ENCODE measurements at places on chromosomes 4 and X.

GRCh38 chr4:94208266-94208665 lies 601 bp downstream of the SMARCAD1 start:
- peak overlapping the region; percentile 97 for H3K4me3 ChIP-seq
- peak overlapping the region; percentile 98 for H3K27ac ChIP-seq
- no peak for DNase-seq
- H3K36me3 ChIP-seq: peaks cover 19% of the 10 kb centered on the region
- H3K4me1 ChIP-seq: peaks cover 8% of the 10 kb centered on the region
- H3K27me3 ChIP-seq: no peaks in the 10 kb centered on the region

DNA sequence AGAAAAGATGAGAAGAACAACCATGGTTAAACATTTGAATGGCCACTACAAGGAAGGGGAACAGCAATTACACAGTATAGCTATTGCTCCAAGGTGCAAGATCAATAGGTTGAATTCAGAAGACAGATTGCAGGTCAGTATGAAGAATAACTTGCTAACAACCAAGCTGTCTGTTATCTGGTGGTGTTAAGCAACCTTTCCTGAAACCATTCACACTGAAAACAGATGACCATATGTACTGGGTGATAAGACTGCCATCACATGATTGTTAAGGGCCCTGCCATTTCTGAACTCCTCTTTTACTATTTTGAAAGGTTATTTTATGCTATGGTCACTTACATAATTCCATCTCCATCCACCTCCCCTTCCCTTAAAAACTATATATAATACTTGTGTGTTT lies 6.8 kb downstream of the GABRA3 start:
- no peak overlapping the region for H3K4me3 ChIP-seq
- H3K36me3 ChIP-seq: no peaks in the 10 kb centered on the region
- no peak overlapping the region for H3K27ac ChIP-seq
- no peaks in the 10 kb centered on the region for H3K4me1 ChIP-seq
- no peaks in the 10 kb centered on the region for H3K27me3 ChIP-seq
- no peak for DNase-seq

GRCh38 chrX:19343085-19343534 lies 617 bp upstream of the PDHA1 start:
- no peak for DNase-seq
- peak overlapping the region; percentile 79 for H3K27ac ChIP-seq
- peaks cover 14% of the 10 kb centered on the region for H3K36me3 ChIP-seq
- H3K4me1 ChIP-seq: peaks cover 17% of the 10 kb centered on the region
- no peaks in the 10 kb centered on the region for H3K27me3 ChIP-seq

- H3K4me1 ChIP-seq: no peaks in the 10 kb centered on the region
- no peaks in the 10 kb centered on the region for H3K36me3 ChIP-seq
- H3K4me3 ChIP-seq: no peak overlapping the region
These were observed 57.5 kb downstream of the MTM1 start for GRCh38 chrX:150625875-150626274.

- DNase-seq: no peak
- H3K36me3 ChIP-seq: no peaks in the 10 kb centered on the region
- no peak overlapping the region for H3K27ac ChIP-seq
- no peaks in the 10 kb centered on the region for H3K4me1 ChIP-seq
- no peak overlapping the region for H3K4me3 ChIP-seq
These were observed 177.4 kb downstream of the COL25A1 start for GRCh38 chr4:109125084-109125483.

DNA sequence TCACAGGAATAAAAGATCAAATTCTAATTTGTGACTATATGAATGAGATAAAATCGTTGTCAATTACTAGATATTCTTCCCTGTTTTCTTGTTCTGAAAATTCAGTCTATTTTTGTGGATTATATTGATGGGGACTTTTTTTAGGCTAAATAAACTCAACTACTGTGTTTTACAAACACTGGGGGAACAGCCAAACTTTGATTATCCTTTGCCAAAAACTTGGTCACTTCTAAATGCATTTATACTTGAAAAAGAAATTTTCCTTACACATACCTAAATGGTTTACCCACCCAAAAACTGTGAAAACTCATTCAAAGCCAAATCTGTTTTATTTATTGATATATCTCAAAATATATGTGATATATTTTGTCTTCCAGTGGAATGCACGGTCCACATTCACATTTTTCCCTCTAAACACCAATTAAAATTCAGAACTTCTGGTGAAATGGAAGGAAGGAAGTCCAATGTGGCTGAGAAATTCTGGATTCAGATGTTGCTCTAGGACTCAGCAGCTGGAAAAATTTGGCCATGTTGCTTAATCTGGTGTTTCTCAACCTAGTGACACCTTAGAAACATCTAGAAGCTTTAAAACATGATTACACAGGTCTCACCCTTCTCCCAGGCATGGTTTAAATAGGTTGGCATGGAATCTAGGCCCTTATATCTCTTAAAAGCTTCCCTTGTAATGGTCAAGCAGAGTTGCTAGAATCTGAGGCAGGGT lies 28.6 kb upstream of the ARHGAP24 start:
- H3K4me1 ChIP-seq: no peaks in the 10 kb centered on the region
- H3K4me3 ChIP-seq: no peak overlapping the region
- no peak for DNase-seq
- no peak overlapping the region for H3K27ac ChIP-seq
- H3K36me3 ChIP-seq: no peaks in the 10 kb centered on the region

DNA sequence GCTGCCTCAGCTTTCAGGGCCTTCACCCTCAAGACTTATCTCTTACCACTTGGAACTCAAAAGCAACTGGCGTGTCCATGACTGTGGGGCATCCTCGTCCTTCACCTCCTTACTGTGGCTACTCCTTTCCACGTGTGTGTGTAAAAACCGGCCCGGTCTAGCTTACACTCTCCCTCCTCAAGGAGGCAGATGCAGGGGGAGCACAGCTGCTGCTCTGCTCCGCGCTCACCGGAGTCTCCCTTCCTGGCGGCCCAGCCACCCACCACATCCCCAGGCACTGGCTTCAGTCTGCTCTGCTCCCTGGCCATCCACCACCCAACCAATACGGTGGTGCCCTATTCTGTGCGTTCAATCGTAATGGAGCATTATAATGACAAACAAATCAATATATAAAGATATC lies 8.3 kb downstream of the RNF212 start:
- DNase-seq: no peak
- H3K4me1 ChIP-seq: peaks cover 8% of the 10 kb centered on the region
- H3K27ac ChIP-seq: no peak overlapping the region
- peaks cover 4% of the 10 kb centered on the region for H3K36me3 ChIP-seq

DNA sequence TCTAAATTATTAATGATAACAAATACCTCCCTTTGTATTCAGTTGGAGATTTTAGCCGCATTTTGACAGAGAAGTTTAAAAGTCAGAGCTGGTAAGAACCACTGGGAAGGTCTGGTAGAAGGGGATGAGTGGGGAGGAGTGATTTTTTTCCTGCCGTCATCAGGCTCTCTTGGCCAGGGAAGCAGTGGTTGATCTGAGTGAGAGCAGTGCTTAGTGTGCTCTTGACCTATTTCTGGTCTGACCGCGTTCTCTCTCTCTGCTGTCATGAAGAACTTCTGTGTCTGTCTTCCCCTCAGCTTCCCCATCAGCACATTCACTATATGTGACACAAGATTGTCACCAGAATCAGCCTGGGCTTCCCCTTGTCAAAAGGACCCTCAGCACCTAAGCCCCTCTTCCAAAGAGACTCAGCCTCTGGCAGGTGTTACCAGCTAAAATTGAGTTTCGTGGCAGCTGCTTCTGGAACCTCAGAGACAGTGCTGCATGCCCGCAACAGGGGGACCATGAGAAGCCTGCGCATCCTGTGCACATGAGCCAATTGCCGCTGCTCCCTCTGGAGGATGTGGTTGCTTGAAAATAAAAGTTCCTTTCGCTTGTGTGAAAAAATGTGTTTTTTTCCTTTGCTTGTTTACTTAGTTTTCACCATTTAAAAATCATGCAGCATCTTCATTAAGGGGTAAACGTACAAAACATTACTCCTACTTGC lies 268.9 kb downstream of the C4orf33 start:
- H3K27ac ChIP-seq: no peak overlapping the region
- no peak overlapping the region for H3K4me3 ChIP-seq
- no peak for DNase-seq
- H3K27me3 ChIP-seq: peaks cover 13% of the 10 kb centered on the region

GRCh38 chr4:20042769-20043168 lies 208.9 kb upstream of the SLIT2 start:
- H3K4me1 ChIP-seq: peaks cover 5% of the 10 kb centered on the region
- no peak for DNase-seq
- H3K27ac ChIP-seq: no peak overlapping the region
- no peak overlapping the region for H3K4me3 ChIP-seq

GRCh38 chrX:7090641-7091040 lies 56.9 kb upstream of the STS start:
- H3K4me3 ChIP-seq: no peak overlapping the region
- peaks cover 22% of the 10 kb centered on the region for H3K4me1 ChIP-seq
- H3K36me3 ChIP-seq: no peaks in the 10 kb centered on the region
- no peaks in the 10 kb centered on the region for H3K27me3 ChIP-seq

- no peaks in the 10 kb centered on the region for H3K27me3 ChIP-seq
- H3K4me1 ChIP-seq: peaks cover 24% of the 10 kb centered on the region
- H3K27ac ChIP-seq: no peak overlapping the region
- peaks cover 57% of the 10 kb centered on the region for H3K36me3 ChIP-seq
- H3K4me3 ChIP-seq: no peak overlapping the region
These were observed 103.5 kb downstream of the SLC34A2 start for GRCh38 chr4:25759101-25759500.

GRCh38 chrX:64975989-64976672 lies at the start of gene ZC4H2:
Gene ZC4H2 (minus strand): TSS chrX:64976450. CDS start chrX:64976377, 73 bp downstream.
- H3K4me1 ChIP-seq: no peaks in the 10 kb centered on the region
- no peaks in the 10 kb centered on the region for H3K27me3 ChIP-seq
- no peak within 1 kb of the TSS for H3K27ac ChIP-seq

DNA sequence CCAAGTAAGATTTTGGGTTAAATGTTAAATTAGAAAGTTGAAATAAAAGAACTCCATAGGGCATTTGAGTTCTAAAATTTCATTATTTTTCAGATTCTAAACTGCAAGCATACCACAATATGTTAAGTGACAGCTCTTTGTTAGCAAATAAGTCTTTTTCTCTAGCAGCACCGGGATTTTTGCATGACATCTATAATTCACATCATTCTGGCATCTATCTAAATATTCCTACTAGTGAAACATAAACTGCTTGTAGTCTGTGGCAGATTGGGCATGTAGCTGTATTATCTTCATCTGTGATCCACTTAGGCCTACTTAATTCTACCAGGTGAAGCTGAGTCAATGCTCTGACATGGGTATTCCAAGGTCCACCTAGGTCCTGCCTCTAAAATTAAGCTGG lies 32.1 kb upstream of the KLHL13 start:
- H3K4me3 ChIP-seq: no peak overlapping the region
- no peaks in the 10 kb centered on the region for H3K27me3 ChIP-seq
- no peaks in the 10 kb centered on the region for H3K36me3 ChIP-seq
- no peak overlapping the region for H3K27ac ChIP-seq
- no peak for DNase-seq

DNA sequence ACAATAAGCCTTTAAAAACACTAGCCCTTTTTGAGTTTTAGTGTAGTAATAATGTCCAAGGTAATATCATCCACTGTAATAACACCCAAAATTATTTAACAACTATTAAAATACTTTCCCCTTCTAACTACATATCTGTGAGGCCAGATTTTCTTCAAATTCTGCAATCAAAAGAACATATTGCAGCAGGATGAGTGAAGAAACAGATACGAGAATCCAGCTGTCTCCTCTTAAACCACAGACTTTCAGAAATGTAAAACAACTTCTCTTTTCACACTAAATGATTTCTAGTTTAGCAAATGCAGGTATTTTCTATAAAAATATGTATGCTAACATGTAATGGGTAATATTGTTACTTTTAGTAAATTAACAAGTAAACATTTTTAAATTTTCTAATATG lies 148.9 kb downstream of the PRDM5 start:
- H3K4me3 ChIP-seq: no peak overlapping the region
- no peak for DNase-seq
- H3K27me3 ChIP-seq: no peaks in the 10 kb centered on the region
- H3K4me1 ChIP-seq: peaks cover 9% of the 10 kb centered on the region
- no peak overlapping the region for H3K27ac ChIP-seq

DNA sequence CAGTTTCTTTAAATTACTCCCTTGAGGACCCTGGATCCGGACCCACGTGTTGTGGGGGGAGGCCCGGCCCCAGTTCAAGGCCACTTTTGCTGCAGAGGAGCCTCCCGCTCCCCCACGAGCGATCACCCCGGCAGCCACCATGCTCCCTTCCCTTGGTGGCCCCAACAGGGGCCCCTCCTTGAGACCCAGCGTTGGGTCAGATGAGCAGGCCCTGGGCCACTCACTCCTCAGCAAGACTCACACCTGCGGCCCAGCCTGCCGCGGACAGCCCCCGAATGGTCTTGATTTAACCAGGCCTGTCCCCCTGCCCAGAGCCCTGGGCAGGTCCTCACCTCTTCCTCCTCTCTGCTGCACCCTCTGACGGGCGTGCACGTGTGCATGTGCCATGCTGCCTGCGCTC lies 4.3 kb downstream of the CPLX1 start:
- H3K4me1 ChIP-seq: no peaks in the 10 kb centered on the region
- peaks cover 20% of the 10 kb centered on the region for H3K27me3 ChIP-seq
- no peak overlapping the region for H3K4me3 ChIP-seq
- H3K27ac ChIP-seq: no peak overlapping the region
- peaks cover 5% of the 10 kb centered on the region for H3K36me3 ChIP-seq
- DNase-seq: no peak

DNA sequence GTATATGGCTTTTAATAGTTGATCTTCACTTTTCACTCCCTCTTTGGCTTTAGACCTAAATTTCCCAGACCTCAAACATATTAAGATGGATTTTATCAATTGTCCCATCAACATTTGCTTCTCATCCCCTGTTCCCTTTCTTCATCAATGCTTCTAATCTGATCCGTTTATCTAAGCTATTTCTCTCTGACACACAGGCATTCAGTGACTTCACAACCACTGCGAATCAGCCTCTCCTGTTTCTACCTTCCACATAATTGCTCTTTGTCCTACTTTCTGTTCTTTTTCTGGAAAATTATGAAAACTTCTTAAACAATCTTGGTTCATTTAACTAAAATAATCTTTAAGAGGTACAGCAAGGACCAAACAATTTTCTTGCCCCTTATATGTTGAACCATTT lies 115.2 kb downstream of the GLRA3 start:
- H3K36me3 ChIP-seq: no peaks in the 10 kb centered on the region
- no peak for DNase-seq
- H3K27me3 ChIP-seq: no peaks in the 10 kb centered on the region
- H3K4me1 ChIP-seq: no peaks in the 10 kb centered on the region

DNA sequence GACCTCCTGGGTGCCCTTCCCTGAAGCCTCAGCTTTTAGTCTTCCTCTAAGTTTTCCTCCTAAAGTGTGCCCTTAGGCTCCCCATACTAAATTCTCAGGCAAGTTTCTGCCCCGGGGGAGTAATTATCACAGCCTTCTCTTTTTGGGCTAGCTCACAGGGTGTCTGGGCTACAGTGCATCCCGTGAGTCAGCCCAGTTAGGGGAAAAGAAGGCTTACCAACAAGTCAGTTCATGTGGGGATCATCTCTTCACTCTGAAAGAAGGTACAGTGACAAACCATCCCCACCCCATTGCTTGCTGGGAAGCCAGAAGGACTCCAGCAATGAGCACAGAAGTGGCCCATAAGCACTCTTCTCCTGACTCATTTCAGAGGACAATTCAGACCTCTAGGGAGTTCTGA lies 134.7 kb upstream of the FAM9C start:
- H3K27ac ChIP-seq: no peak overlapping the region
- no peak for DNase-seq
- no peaks in the 10 kb centered on the region for H3K27me3 ChIP-seq
- no peaks in the 10 kb centered on the region for H3K36me3 ChIP-seq

GRCh38 chr4:79913581-79913980 lies 159.4 kb downstream of the ANTXR2 start:
- H3K4me3 ChIP-seq: no peak overlapping the region
- no peak overlapping the region for H3K27ac ChIP-seq
- no peaks in the 10 kb centered on the region for H3K4me1 ChIP-seq
- H3K36me3 ChIP-seq: no peaks in the 10 kb centered on the region

GRCh38 chrX:374596-374995 lies 12.1 kb downstream of the PPP2R3B start:
- H3K36me3 ChIP-seq: peaks cover 11% of the 10 kb centered on the region
- H3K27ac ChIP-seq: no peak overlapping the region
- no peaks in the 10 kb centered on the region for H3K4me1 ChIP-seq
- DNase-seq: no peak
